ENCODE measurements at places on chromosomes 12 and 14.

GRCh38 chr12:6953442-6954315 lies 2.5 kb downstream of the PTPN6 start:
- no peak for DNase-seq

DNA sequence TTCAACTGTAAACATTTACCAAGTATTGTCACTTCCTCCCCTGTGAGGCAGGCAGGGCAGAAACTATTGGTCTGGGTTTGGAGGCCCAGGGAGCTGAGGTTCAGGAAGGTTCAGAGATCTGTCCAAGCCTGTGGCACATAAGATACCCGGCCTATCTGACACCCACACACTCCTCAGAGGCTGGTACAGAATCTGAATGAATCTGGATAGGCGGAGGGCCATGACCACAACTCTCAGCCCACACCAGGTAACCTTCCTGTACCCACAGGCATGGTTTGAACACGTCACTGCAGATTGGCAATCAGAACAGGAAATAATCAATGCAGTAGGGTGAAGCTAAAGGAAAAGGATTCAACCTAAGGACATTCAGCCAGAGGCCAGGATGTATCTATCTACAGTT lies 92.8 kb upstream of the TMCC3 start:
- DNase-seq: no peak

DNA sequence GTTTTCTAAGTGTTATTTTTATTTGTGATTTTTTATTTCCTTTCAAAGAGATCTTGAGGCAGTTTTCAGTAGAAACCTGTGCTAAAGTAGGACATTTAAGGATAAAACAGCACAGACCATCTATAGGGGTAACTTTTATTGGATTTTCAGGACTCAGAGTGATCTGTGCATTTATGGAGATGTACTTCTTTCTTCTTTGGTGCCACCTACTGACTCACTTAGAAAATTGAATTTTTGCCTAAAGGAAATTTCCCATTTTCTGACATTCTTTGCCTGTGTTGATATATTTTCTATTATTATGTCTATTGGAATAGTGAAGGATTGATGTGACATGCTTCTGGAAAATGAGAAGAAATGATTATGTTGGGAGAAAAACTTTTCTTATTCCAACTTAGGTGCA lies 113.0 kb downstream of the UNC79 start:
- DNase-seq: peak; percentile 51

DNA sequence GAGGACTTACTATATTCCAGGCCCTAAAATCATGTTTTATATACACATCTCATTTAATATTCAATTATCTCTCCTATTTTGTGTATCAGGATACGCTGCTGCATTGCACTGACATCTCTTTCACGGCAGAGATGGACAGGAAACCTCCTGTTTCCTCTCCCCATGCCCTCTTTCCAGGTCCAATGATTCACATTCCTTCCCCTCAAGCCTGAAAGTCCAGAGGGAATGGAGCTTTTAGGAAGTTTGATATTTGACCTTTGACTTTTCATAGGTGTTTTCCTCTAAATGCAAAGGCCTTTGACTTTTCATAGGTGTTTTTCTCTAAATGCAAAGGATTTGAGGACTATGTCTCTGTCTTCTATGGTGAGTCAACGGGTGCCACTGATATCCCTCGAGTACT lies 89.5 kb downstream of the STON2 start:
- no peak for DNase-seq

- DNase-seq: no peak
These were observed 116.9 kb downstream of the FGD4 start for GRCh38 chr12:32516230-32516629.

- DNase-seq: no peak
These were observed 589.8 kb upstream of the ATP2B1 start for GRCh38 chr12:90298289-90298948.

- peak; percentile 96 for DNase-seq
These were observed 148.9 kb downstream of the CRADD start for GRCh38 chr12:93825931-93826555.

Measured in fibroblast of the aortic adventitia (primary cell).